ENCODE measurements at places on chromosomes 2 and 18. TPM values are rescaled to one million over a fixed set of nuclear protein-coding genes. Genes with fewer than 3 reads are reported as not detected.

DNA sequence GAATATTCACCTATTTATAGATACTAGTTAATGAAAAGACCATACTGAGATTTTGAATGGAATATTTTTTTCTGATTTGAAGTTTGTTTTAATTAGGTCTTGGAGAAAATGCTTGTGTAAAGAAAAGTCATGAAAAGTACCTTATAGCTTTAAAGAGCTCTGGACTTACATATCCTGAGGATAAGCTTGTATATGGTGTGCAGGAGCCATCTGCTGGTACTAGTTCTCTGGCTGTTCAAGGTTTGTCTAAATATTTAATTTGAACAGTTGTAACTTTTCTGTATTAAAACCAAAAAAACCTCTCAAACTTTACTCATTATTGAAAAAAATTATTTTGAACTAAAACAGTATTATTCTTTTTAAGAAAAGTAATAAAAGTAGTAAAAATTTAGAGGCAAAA, 50.1 kb downstream of the UBR3 start:
- no peak for DNase-seq

DNA sequence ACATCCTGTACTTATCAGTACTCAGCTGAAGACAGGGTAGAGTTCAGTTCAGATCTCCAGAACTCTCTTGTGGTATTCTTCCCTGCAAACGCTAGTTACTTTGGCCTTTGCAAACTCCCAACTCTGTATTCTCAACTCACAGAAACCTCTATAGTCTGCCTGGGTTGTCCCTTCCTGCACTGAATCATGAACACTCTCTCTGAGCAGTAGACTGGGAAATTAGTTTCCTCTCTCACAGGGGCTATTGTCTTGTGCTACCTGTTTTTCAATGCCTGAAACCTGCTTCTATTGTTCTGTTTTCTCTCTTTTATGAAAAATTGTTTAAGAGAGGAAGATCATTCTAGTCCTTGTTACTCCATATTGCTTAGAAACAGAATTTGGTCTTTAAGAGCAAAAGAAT, 134.7 kb downstream of the VIT start:
- DNase-seq, result no peak

GRCh38 chr2:100878000-100878791, 58.3 kb downstream of the NPAS2 start:
- no peak for DNase-seq

Gene CCDC68
- total RNA-seq, result 7.6 TPM

Measured in dorsolateral prefrontal cortex (tissue), 122 donors.